ENCODE measurements at places on chromosomes 2 and 18.

GRCh38 chr18:50356036-50356945, 18.6 kb upstream of the SKA1 start:
- DNase-seq = no peak

GRCh38 chr18:75464356-75464755, 36.9 kb upstream of the SMIM21 start:
- DNase-seq = no peak

GRCh38 chr18:36912887-36913286, 84.0 kb downstream of the KIAA1328 start:
- no peak for DNase-seq

- no peak for DNase-seq
Measured at GRCh38 chr2:186031229-186031628, 292.6 kb downstream of the FSIP2 start.

- DNase-seq = no peak
Measured at GRCh38 chr2:10647886-10648605, 41.7 kb downstream of the NOL10 start.

DNA sequence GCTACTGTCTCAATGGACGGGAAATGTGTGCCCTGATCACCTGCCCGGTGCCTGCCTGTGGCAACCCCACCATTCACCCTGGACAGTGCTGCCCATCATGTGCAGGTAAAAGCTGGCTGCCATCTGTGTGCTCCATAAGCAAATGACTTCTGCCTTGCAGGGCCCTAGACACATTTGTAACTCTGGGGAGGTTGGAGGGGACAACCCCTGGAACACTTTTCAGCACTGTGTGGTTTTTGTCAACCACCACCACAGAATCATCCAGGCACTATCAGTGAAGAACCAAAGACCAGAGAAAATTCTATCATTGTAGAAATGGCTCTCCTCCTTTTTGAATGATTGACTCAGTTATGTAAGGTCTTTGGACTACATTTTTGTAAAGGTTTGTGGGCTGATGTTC, 84.3 kb downstream of the FEZ2 start:
- no peak for DNase-seq

DNA sequence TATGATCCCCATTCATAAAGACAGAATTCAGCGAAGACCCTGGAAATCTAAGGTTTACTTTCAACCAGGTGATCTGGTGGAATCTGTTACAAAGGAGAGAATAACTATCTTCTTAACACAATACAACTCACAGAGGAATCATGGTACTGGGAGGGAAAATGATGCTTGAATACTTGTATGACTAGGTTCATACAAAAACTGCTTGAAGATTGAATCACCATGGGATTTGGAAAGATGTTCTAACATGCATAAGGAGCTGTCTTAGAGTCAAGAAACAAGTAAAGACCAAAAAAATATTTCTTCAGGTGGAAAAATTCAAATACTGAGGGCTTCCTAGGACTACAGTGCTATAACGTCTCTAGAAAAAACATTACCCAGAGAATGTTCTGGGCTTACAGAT, 32.2 kb downstream of the COL5A2 start:
- DNase-seq = no peak

GRCh38 chr18:8912348-8913326, 189.9 kb upstream of the NDUFV2 start:
- DNase-seq = no peak

- DNase-seq = no peak
Measured at GRCh38 chr2:31581124-31581795, 522 bp upstream of the SRD5A2 start.

GRCh38 chr2:54589340-54590215, 133.5 kb downstream of the SPTBN1 start:
- DNase-seq = no peak

DNA sequence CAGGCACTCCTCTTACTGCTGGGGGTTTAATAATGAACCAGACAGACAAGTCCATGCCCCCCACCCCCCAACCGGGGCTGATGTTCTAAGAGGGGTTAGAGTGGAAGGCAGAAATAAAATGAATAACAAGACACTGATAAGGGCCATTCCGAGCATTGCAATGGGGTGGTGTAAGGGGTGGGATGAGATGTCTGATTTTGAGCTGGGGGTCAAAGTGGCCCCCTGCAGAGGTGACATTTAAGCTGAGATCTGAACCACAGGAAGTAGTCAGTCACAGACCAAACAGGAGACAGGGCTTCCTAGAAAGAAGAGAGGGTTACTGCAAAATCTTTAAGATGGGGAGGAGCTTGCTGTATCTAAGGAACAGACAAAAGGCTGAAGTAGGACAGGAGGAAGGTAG, 180.6 kb upstream of the SH3BP4 start:
- DNase-seq = no peak

GRCh38 chr2:167147271-167147941, 259.1 kb downstream of the XIRP2 start:
- DNase-seq = no peak

DNA sequence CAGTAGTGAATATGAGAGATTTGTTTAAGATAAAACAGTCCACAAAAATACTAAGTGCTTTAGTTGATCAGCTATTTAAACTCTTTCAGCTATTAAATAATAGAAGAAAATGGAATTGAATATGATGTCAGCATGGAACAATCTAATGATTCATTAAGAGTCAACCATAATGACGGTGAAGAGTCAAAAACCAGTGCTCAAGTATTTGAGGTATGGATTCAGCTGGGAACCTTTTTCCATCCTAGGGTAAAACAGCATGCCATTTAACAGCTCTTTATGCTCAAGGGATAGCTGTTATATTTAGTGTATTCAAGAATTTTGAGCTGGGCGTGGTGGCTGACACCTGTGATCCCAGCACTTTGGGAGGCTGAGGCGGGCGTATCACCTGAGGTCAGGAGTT, 29.7 kb downstream of the CARF start:
- DNase-seq = no peak

DNA sequence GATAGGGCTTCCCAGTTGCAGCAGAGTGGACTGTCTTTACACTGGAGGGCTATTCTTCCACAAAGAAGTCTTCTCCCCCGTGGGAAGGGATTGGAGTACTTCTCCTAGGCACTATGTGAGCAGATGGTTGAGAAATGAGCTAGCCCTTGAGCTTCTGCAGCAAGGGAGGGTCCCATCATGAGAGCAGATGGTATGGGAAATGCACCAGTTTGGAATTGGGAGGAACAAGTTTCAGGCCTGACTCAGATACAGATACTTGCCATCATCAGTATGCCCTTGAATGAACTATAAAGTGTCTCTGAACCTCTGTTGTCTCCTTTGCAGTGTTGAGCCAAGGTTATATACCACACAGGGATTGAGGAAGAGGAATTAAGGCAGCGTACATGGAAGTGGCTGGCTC, 757.4 kb downstream of the RNF144A start:
- no peak for DNase-seq

GRCh38 chr2:29189052-29189451, 73.8 kb downstream of the CLIP4 start:
- no peak for DNase-seq

- DNase-seq = no peak
Measured at GRCh38 chr2:217387776-217388387, 528.0 kb upstream of the TNP1 start.

DNA sequence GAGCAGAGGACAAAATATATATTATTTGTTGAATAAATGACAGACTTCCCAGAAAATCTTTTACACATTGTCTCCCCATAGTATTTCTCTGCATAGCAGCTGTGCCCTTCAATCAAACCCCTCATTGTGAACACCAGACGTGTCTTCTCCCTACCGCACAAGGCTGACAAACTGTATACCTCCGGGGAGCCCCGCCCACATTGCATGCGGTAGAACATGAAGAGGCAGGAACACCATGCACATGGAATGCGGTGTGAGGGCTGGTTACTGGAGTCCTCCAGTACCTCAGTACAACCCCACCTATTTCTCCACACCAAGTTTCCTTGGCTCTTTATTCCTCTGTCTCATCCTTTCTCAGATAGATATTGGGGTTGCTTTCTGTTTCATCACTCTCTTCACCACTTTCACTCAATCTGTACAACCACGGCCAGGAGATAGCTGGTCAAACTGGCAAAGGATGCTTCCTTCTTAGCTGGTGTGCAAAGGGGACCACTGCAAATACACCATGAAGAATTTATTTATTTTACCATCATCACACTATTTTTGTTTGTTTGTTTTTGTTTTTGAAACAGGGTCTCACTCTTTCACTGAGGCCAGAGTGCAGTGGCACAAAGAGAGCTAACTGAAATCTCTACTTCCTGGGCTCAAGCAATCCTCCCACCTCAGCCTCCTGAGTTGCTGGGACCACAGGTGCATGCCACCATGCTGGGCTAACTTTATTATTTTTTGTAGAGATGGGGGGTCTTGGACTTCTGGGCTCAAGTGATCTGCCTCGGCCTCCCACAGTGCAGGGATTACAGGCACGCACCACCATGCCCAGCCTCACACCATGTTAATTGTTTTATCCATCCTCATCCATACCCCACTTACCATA, 2.3 kb upstream of the NBAS start:
- no peak for DNase-seq

DNA sequence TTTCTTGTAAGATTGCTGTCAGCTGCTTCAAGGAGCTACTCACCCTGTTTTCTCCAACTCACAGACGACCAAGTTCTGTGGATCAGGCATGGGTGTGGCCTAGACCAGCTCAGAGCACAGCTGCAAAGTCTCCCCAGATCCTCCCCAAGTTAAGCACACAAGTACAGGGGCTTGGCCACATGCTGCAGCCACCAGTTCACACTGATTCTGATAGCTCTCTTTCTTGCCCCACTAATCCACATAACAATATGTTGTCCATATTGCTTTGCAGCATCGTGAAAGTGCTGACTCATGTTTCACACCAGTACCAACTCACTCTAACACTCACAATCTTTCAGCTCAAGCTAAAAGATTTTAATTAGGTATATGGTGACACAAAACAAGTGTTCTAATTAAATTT, 437.0 kb downstream of the PARD3B start:
- no peak for DNase-seq

DNA sequence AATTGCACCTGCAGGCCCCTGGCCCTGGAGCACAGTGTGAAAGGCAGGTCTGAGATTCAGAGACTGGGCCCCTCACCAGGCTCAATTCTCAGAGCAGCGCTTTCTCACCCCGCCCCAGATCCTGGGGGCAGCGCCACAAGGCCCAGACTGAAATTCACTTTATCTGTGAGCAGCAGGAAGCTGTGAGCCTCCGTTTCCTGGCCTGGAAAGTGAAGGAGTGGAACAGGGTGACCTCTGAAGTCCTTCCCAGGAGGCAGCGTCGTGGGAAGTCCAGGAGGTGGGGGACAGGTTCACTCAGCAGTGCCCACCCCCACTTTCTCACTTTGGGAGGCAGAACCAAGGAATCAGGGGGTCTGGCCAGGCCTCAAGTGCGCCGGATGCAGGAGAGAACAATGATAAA, 235.4 kb downstream of the NDUFA10 start:
- no peak for DNase-seq

DNA sequence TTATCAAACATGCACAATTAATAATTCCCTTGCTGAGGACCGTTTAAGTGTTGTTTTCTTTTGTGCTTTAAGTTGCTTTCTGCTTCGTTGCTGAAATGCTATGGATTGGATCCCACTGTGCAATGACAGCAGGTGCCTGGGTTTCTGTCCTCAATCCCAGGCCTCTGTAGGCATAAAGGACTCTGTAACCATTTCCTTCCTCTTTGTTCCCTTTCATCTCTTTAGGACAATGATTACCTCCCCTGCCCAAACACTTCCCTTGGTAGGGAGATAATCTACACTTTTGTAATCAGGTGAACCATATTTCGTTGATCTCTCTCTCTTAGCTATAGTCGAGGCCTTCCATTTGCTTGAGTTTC, 58.6 kb upstream of the LYPD6B start:
- DNase-seq = no peak

DNA sequence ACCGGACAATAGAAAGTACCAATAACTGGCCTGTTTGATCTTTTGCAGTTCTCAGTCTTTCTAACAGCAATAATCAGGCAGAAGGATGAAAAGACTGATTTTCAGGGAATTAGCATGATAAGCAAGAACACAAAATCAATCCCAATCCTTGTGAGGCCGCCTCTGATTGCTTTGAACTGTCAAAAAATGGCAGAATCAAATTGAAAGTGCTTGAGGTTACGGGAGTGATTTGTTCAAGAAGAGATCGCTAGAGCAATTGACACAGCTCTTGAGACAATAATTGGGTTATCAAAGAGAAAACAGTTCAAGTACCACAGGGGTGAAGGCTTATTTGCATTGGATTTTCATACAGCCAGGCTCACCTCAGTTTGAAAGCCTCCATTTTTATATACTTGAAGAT, 663.4 kb downstream of the ARHGAP15 start:
- no peak for DNase-seq

GRCh38 chr2:70123051-70123828, 36.0 kb downstream of the PCBP1 start:
- DNase-seq = no peak

DNA sequence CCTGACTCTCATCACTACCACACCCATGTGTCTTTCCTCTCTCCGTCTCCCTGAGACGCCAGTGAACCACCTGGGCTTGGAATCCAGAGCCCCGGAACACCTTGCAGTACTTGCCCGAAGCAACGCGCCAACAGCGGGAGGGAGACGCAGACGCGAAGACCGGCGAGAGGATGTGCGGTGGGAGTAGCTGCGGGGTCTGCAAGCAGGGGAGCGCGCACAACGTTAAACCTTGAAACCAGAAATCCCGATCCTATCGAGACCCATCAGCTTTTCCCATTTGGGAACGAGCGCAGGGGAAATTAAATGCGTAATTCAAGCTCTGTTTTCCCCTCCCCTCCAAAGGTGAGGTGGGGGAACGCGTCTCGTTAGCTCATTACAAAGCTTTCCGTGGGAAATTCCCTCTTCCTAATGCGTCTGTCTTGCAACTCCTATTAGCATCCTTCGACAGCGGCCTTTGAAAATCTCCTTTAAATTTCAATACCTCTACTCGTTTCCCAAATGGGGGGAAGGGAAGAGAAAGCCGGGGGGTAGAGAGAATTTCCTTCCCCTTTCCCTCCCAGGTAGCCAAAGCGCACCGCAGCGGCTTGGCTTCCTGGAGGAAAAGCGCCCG, 421 bp upstream of the CNTNAP5 start:
- no peak for DNase-seq

DNA sequence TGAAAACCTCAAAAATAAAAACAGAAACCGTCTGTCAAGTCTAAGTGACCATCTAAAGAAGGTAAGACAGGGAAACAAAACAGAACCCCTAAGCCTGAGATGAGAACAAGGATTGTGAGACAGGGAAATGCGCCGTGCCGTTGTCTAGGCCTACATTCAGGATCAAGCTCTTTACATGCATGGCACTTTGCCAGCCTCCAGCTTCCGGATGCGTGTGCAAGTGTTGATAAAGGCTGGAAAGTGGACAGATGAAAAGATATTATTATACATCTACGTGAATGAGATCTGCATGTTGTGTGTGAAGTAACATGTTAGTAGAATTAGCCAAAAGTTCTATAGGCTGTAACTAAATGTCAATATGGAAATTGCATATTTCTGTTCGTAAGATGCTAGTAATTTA, 28.6 kb upstream of the TMEM87B start:
- no peak for DNase-seq

GRCh38 chr18:57674891-57675290, 53.3 kb upstream of the NARS1 start:
- no peak for DNase-seq

GRCh38 chr2:233492751-233493150, 73.8 kb downstream of the USP40 start:
- DNase-seq = no peak

- no peak for DNase-seq
Measured at GRCh38 chr2:184830531-184830930, 232.2 kb downstream of the ZNF804A start.

GRCh38 chr2:236176417-236176816, 8.2 kb upstream of the GBX2 start:
- DNase-seq = no peak
